ENCODE measurements at places on chromosomes 2 and 18. TPM values are rescaled to one million over a fixed set of nuclear protein-coding genes. Genes with fewer than 3 reads are reported as not detected.

- DNase-seq = peak; percentile 17
Measured at GRCh38 chr2:157747695-157748370, 119.2 kb upstream of the ACVR1C start.

RAMP1 gene
- 51.7 TPM for total RNA-seq

GRCh38 chr2:207792244-207792785 is 22.6 kb upstream of the FZD5 start:
- DNase-seq = no peak

GRCh38 chr2:9310377-9310776 is 103.8 kb downstream of the ASAP2 start:
- peak; percentile 64 for DNase-seq

KCNIP3 gene
- 8.8 TPM for total RNA-seq

DNA sequence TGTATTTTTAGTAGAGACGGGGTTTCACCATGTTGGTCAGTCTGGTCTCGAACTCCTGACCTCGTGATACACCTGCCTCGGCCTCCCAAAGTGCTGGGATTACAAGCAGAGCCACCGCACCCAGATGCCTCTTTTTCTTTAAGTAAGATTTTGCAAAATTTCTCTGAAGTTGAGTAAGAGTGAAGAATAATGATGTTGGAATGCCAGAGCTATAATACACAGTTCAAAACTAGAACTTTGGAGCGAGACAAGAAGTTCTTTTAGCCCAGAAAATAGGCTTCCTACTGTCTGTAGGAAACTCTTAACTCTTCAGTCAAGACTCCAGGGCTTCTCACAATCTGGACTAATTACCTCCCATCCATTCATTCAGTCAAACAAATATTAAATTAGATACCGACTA is 51.4 kb downstream of the MARCHF4 start:
- no peak for DNase-seq
